ENCODE measurements at places on chromosomes 2 and 18. TPM values are rescaled to one million over a fixed set of nuclear protein-coding genes. Genes with fewer than 3 reads are reported as not detected.

- no peak for DNase-seq
These were observed 1036.5 kb downstream of the TMEM182 start for GRCh38 chr2:103798291-103798690.

Gene CIDEA
- polyA plus RNA-seq = not detected

DNA sequence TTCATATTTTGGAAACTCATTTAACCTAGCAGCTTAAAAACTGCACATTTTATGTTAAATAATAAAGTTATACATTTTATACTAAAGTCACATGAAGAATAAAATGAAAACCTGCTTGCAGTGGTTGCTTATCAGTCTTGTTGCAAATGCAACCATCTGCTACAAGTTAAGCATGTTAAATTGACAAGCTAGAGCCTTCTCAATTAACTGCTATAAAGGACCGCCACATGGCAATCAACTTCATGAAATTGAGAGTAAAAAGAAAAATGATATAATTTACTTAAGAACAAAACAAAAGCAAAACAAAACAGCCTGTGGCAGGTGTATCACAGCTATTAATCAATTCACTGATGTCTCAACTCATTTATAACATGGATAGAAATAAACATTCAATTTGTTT is 78.7 kb downstream of the RTTN start:
- DNase-seq = no peak

- no peak for DNase-seq
These were observed 89.6 kb upstream of the PPP1CB start for GRCh38 chr2:28662044-28662443.

GRCh38 chr2:210861038-210861665 is 304.8 kb downstream of the CPS1 start:
- no peak for DNase-seq

Gene B4GALT6
- 0.09 TPM for polyA plus RNA-seq

DNA sequence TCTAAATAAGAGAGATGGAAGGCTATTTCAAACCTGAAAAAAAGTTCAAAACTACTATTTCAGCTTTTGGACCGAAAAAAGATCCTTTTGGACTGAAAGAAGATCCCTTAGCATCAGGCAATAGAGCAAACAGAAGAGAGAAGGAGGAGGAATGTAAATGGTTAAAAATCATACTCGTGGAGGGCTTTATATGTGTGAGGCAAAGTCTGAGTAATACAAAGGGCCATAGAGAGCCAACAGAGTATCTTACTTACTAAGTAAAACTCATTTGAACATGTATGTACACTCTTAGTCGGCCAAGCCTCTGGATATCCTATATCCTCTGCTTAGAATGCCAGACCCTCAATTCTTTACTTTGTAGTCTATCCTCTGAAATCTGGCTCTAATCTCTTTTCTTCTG is 55.7 kb downstream of the ITSN2 start:
- no peak for DNase-seq

Gene GPR45
- polyA plus RNA-seq = not detected

- DNase-seq = no peak
These were observed 8.3 kb downstream of the ZNF385B start for GRCh38 chr2:179853108-179853507.

Gene TNFRSF11A
- polyA plus RNA-seq = 0.03 TPM

DNA sequence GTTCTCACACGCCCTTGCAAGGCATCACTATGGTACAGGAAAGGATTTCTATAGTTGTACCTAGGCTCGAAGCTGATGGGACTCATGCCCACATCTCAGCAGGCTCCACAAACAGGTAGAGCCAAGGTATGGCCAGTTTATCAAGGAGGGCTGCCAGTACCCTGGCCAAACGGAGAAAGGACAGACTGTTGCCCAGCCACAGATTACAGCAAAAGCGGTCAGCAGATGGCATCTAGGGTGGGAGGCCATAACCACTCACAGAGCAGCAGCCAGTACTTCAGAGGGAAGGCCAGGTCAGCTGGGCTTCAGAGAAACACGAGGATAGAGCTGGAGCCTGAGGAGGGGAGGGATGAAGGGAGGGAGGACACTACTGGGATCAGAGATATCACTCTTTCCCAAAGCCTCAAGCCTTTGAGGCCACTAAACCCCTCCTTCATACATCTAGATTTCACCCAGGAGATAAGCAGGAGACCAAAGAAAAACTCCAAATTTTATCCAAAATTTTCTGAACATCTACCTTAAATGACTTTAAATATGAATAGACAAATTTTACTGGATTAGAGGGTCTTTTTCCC is 904.2 kb upstream of the NXPH2 start:
- no peak for DNase-seq

Gene INHBB
- not detected for polyA plus RNA-seq

Gene NCKAP1
- polyA plus RNA-seq = 56.7 TPM

Gene CYRIA
- 3.0 TPM for polyA plus RNA-seq

DNA sequence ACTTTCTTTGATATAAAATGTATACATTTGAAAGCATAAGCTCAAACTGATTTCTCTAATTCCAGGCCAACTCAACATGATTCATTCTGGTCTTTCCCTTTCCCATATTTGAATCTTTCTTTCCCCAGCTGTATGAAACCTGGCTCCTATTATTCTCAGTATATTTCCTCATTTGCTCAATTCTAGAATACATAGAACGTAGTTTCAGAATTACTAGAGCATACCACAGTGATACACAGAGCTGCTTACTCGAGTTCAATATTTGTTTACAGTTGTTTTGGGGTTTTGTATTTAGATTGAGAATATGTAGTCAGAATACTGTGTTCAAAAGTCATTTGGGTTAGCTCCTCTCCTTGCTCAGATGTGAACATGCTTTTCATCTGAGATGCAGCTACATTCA is 43.0 kb downstream of the TNFRSF11A start:
- no peak for DNase-seq

Gene PKDCC
- 1.8 TPM for polyA plus RNA-seq

GRCh38 chr2:126378176-126378575 is 277.8 kb upstream of the GYPC start:
- DNase-seq = no peak

- DNase-seq = no peak
These were observed 243.6 kb downstream of the ZNF407 start for GRCh38 chr18:74841248-74841647.

DNA sequence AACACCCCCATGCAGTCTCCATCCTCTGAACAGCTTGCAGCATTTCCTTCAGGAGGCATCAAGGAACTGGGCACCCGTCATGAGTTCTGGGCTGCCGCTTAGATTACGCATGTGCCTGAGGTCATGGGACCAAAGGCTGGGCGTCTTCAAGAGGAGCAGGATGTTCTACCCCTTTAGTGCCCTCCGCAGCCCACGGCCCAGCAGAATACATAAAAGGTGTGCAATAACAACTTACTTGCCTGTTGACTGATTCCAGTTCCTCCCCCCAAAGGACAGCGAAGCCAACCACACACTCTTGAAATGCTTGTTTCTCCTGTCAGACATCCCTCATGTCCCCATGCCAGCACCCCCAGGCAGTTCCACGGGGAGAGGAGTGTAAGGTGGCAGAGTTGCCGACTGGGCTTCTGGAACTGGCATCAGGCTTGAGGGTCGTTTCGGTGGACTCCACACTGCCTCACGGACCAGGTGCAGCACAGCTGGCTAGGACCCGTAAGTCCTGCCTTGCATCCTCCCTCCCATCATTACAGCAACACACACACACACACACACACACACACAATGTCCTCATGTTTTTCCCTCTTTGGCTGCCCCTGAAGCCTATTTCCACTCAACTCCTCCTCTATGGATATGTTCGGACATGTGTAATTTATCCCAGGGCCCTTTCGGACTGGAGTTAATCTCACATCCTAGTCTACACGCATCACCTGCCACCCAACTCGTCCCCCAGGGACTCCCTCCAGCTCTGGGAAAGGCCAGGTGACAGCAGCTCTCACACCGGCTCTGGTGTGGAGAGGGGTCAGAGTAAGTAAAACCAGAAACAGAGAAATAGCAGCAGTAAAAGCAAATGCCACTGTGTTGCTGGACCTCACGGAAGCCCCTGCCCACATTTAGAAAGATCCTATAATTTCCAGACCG is 200.7 kb downstream of the BCL11A start:
- DNase-seq = no peak

DNA sequence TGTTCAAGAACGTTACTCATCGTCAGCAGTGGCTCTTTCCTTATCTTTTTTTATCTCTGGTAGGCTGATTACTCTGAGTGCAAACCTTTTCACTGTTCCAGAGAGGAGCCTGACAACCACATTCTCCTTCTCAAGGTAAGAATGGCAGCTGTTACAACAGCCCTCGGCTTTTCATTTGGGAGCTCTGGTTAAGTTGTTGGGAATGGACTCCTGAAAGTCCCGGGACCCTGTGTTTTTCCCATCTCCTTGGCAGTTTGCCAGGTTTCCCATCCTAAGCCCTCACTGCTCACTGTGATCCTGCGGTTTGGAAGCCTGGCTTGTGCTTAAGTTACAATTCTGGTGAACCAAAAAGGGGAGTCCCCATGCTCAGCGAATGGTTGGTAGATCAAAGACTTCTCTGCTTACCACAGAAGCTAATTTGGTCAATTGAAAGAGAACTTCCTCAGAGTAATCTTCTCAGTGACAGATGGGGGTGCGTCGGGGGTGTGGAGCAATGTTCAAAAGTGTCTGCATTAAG is 122.3 kb downstream of the LYPD6B start:
- no peak for DNase-seq

GRCh38 chr2:201835066-201835465 is 28.7 kb downstream of the CDK15 start:
- DNase-seq = no peak

DNA sequence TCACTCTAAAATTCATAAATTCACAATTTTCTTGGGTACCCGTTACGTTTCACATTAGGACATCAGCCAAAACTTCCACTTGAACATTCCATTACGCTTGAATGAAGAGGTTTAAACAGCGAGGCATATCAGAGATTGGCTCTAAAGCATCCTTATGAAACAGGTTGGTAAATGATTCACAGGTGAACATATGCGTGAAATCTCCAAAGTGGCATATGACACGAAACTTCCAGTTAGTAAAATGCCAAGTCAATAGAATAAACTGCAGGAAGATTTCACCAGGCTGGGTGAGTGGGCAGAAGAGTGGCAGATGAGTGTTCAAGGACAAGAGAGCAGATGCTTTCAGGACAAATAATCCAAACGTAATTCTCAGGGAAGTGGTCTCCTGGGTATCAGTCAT is 33.9 kb upstream of the GLS start:
- DNase-seq = no peak

- no peak for DNase-seq
These were observed 68.0 kb downstream of the KLHL29 start for GRCh38 chr2:23452853-23453420.

- DNase-seq = peak; percentile 13
These were observed 123.3 kb upstream of the RND3 start for GRCh38 chr2:150610670-150611279.

DNA sequence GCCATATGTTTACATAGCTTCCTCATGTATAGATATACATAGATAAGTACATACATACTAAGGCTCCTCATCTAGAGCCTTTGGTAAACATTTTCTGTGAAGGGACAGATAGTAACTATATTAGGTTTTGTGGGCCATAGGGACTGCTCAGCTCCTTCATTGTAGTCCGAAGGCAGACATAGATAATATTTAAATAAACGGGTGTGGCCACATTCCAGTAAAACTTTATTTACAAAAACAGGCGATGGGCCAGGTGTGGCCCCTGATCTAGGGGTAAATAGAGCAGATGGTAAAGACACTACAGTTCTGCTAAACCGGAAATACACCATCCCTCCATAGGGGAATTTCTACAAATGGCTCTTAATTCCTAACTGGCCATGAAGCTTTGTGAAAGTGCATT is 7.3 kb downstream of the COQ10B start:
- peak; percentile 16 for DNase-seq

- no peak for DNase-seq
These were observed 67.0 kb downstream of the MAP4K3 start for GRCh38 chr2:39370101-39370500.

DNA sequence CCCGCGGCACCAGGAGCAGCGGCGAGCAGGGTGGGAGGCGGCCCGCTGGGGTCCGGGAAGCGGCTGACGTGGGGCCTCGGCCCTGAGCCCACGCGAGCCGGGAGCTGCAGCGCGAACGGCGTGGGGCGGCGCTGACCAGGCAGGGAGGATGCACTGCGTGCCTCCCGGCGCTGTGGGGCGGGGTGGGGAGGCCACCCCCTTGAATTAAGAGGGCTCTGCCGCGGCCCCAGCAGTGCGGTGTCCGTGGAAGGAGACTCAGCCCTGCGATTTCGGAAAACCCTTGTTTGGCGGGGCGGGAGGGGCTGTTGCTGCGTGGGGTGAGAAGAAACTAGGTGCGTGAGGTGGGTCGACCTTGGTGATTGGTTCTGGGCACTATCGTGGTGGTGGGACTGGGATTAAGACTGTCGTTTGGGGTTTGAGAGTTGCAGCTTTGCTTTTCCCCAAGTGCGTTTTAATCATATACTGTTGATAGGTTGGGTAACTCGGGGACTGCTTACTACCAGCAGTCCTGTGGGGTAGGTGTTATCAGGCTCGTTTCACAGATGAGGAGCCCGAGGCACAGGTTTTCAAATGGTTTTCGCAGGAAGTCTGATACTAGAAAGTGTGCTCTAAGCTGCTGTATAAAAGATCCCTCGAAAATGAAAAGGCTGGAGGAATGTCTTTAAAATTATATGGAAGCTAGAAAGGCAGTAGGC is 722 bp downstream of the ACSL3 start:
- DNase-seq = peak; percentile 18

DNA sequence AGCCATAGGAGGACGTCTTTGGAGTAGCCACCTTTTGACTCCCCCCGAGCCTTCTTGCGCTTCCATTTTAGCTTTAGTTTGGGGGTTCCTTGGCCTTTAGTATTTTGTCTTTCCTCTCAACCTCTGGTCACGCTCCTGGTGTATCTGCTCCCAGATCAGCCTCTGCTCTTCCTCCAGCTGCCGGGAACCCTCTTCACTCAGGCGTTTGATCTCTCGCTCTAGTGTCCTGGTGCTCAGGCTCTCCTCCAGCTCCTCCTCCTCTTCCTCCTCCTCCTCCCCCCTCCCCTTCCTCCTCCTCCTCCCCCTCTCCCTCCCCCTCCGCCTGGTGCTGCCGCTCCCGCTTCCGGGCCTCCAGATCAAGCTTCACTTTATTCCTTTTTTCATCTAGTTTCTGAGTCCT is 1082.3 kb upstream of the TMEFF2 start:
- peak; percentile 3 for DNase-seq

- DNase-seq = no peak
These were observed 75.9 kb upstream of the PID1 start for GRCh38 chr2:229346816-229347540.

Gene NAT8
- not detected for polyA plus RNA-seq

GRCh38 chr18:10872304-10872703 is 277.1 kb downstream of the PIEZO2 start:
- DNase-seq = no peak

Gene MAPK4
- not detected for polyA plus RNA-seq

- DNase-seq = no peak
These were observed 32.3 kb downstream of the SPAST start for GRCh38 chr2:32095671-32096070.

- no peak for DNase-seq
These were observed 331.1 kb downstream of the RND3 start for GRCh38 chr2:150156415-150156814.

Gene HPCAL1
- polyA plus RNA-seq = 44.2 TPM

DNA sequence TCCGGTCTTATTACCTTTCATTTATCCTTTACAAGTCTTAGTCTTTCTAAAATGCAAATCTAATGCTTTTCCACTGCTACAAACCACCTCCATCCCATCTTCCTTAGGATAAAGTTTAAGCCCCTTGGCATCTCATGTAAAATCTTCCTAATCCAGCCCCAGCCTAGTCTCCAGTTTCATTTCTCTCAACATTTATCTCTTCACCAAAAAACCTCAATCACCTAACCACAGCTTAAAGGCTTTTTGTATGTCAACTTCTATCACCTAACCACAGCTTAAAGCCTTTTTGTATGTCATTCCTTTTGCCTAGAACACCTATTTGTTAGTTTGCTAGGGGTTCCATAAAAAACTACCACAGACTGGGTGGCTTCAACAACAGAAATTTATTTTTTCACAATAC is 4.2 kb downstream of the TRAK2 start:
- no peak for DNase-seq

Gene ZBTB7C
- polyA plus RNA-seq = not detected

Gene CEBPZ
- polyA plus RNA-seq = 63.3 TPM

Data from K562 (cell line).